ENCODE measurements at places on chromosomes 5 and 9. TPM values are rescaled to one million over a fixed set of nuclear protein-coding genes. Genes with fewer than 3 reads are reported as not detected.

IFT74 gene
- total RNA-seq, result 13.6 TPM

TRPM6 gene
- 1.3 TPM for total RNA-seq

NR6A1 gene
- 1.7 TPM for total RNA-seq

TMEM167A gene
- 84.6 TPM for total RNA-seq

PFN3 gene
- not detected for total RNA-seq

CLIC3 gene
- total RNA-seq, result 4.5 TPM

EIF4E1B gene
- total RNA-seq, result not detected

IL13 gene
- not detected for total RNA-seq

CCDC183 gene
- total RNA-seq, result 0.16 TPM

SPINK5 gene
- total RNA-seq, result not detected

RANBP17 gene
- 2.0 TPM for total RNA-seq

OTULINL gene
- 6.1 TPM for total RNA-seq

FGF18 gene
- 0.62 TPM for total RNA-seq

CD14 gene
- 5.3 TPM for total RNA-seq

Data from A549 treated with CORT108297 at 1 μM for 4 hours (cell line).